Natural killer cell (primary cell): ENCODE measurements at places on chromosomes 12 and 14. TPM values are rescaled to one million over a fixed set of nuclear protein-coding genes. Genes with fewer than 3 reads are reported as not detected.
A peak's percentile ranks its signal among the peaks of the same experiment; 100 is the strongest.

AQP2 gene
- total RNA-seq, result not detected

GRCh38 chr14:62462988-62463387 lies 582.3 kb downstream of the KCNH5 start:
- no peaks in the 10 kb centered on the region for H3K27me3 ChIP-seq
- DNase-seq, result no peak
- H3K36me3 ChIP-seq, result no peaks in the 10 kb centered on the region
- H3K4me1 ChIP-seq, result no peaks in the 10 kb centered on the region
- no peak overlapping the region for H3K4me3 ChIP-seq
- no peak overlapping the region for H3K27ac ChIP-seq

- no peak for DNase-seq
- peaks cover 25% of the 10 kb centered on the region for H3K4me1 ChIP-seq
- peak overlapping the region; percentile 74 for H3K4me3 ChIP-seq
- no peaks in the 10 kb centered on the region for H3K27me3 ChIP-seq
- peak overlapping the region; percentile 57 for H3K27ac ChIP-seq
Measured at GRCh38 chr14:73712071-73712506, 2.1 kb downstream of the PNMA1 start.

POLE2 gene
- 4.5 TPM for total RNA-seq

GRCh38 chr12:82415402-82415801 lies 57.1 kb downstream of the METTL25 start:
- no peaks in the 10 kb centered on the region for H3K27me3 ChIP-seq
- no peak for DNase-seq
- H3K4me3 ChIP-seq, result no peak overlapping the region
- H3K36me3 ChIP-seq, result no peaks in the 10 kb centered on the region

GRCh38 chr12:59637692-59638070 lies 41.9 kb downstream of the SLC16A7 start:
- no peak overlapping the region for H3K4me3 ChIP-seq
- H3K4me1 ChIP-seq, result peaks cover 2% of the 10 kb centered on the region
- no peaks in the 10 kb centered on the region for H3K27me3 ChIP-seq
- DNase-seq, result no peak

DNA sequence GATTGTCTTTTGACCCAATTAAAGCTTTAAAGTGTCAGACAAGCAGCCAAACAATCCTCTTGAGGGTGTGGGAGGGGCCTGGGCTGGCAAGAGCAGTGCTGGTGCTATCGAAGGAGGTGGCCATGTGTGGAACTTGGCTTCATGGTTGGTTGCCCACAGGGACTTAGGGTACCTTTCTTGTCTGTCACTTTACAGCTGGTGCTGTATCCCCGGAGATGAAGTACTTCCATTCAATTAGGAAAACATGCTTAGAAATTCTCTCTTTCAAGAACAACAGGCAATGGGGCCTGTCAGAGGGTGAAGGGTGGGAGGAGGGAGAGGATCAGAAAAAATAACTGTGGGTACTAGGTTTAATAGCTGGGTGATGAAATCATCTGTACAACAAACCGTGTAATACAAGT lies 86.5 kb downstream of the DAAM1 start:
- H3K4me3 ChIP-seq, result no peak overlapping the region
- H3K27me3 ChIP-seq, result no peaks in the 10 kb centered on the region
- no peaks in the 10 kb centered on the region for H3K36me3 ChIP-seq

- peak; percentile 79 for DNase-seq
- peak overlapping the region; percentile 27 for H3K27ac ChIP-seq
- H3K4me3 ChIP-seq, result no peak overlapping the region
- H3K36me3 ChIP-seq, result peaks cover 15% of the 10 kb centered on the region
- no peaks in the 10 kb centered on the region for H3K4me1 ChIP-seq
Measured at GRCh38 chr12:95998611-95999286, 2.6 kb upstream of the HAL start.

DNA sequence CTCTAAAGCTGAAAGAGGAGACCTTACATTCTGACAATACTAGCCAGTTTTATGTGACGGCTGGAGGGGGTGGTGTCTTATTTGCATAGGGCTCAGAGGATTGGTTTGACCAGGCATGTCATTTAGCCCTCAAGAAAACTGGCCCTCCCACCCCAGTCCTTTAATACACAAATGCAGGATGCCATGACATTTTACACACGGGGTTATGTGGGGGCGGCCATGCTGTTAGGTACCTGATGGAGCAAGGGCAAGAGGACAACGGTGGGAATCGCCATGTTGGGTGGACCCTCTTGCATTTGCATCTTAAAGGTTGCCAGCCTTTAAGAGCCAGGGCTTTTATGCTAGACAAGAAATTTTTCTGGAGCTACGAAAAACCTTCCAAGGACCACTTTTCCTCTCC lies 23.3 kb downstream of the MDM2 start:
- no peak for DNase-seq
- H3K4me3 ChIP-seq, result no peak overlapping the region
- no peaks in the 10 kb centered on the region for H3K27me3 ChIP-seq

DNA sequence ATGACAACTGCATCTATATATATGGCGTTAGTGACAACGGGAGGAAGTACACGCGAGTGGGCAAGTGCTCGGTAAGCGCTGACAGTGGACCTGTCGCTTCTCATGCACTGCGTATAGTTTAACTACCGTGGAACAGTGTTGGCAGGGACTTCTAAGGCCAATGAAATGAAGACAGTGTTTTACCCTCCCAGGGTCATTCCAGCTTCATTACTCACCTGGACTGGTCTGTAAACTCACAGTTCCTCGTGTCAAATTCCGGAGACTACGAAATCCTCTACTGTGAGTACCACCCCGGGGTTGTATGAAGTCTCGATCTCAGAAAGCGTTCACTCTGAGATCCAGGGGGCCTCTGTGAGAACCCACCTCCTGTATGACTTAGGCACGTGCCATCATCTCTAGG lies 129.2 kb upstream of the EVL start:
- no peaks in the 10 kb centered on the region for H3K36me3 ChIP-seq
- no peak for DNase-seq
- no peak overlapping the region for H3K4me3 ChIP-seq
- no peaks in the 10 kb centered on the region for H3K4me1 ChIP-seq
- no peaks in the 10 kb centered on the region for H3K27me3 ChIP-seq

STYK1 gene
- 2.6 TPM for total RNA-seq

DNA sequence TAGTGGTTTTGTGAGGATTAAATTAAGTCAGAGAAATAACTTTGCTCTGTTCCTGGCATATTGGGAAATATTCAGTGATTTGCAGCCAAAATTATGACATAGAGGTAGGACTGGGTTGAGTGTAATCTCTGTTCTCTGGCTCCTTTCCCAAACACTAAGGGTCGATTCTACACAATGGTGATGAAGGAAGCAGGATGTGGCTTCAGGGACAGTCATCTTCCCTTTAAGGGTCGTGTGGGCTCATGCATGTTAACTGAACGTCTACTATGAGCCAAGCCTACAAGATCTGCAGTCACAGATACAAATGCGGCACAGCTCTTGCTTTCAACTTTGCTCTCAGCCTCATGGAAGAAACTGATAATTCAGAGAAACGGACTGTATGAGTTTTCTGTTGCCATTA lies 381.6 kb downstream of the VRK1 start:
- H3K36me3 ChIP-seq, result no peaks in the 10 kb centered on the region
- no peaks in the 10 kb centered on the region for H3K27me3 ChIP-seq
- no peak for DNase-seq
- H3K27ac ChIP-seq, result no peak overlapping the region
- H3K4me1 ChIP-seq, result no peaks in the 10 kb centered on the region
- H3K4me3 ChIP-seq, result no peak overlapping the region

GLS2 gene
- total RNA-seq, result 1.6 TPM

- no peak for DNase-seq
- H3K36me3 ChIP-seq, result peaks cover 7% of the 10 kb centered on the region
- H3K27me3 ChIP-seq, result no peaks in the 10 kb centered on the region
- no peaks in the 10 kb centered on the region for H3K4me1 ChIP-seq
Measured at GRCh38 chr14:91817566-91818325, 49.6 kb downstream of the TC2N start.

- H3K36me3 ChIP-seq, result no peaks in the 10 kb centered on the region
- H3K27ac ChIP-seq, result no peak overlapping the region
- no peak overlapping the region for H3K4me3 ChIP-seq
- DNase-seq, result no peak
Measured at GRCh38 chr12:81209012-81209411, 131.1 kb downstream of the ACSS3 start.

SLC39A2 gene
- total RNA-seq, result not detected

TAS2R8 gene
- total RNA-seq, result not detected

GRCh38 chr12:101826766-101827368 lies 3.9 kb downstream of the GNPTAB start:
- no peaks in the 10 kb centered on the region for H3K27me3 ChIP-seq
- peak overlapping the region; percentile 8 for H3K27ac ChIP-seq
- H3K36me3 ChIP-seq, result no peaks in the 10 kb centered on the region
- no peak overlapping the region for H3K4me3 ChIP-seq
- H3K4me1 ChIP-seq, result peaks cover 60% of the 10 kb centered on the region

GRCh38 chr12:89695830-89696229 lies 12.8 kb downstream of the ATP2B1 start:
- no peaks in the 10 kb centered on the region for H3K36me3 ChIP-seq
- no peak for DNase-seq
- H3K4me1 ChIP-seq, result no peaks in the 10 kb centered on the region

GRCh38 chr14:50520947-50521815 lies 11.2 kb downstream of the MAP4K5 start:
- H3K27ac ChIP-seq, result peak overlapping the region; percentile 84
- peak; percentile 38 for DNase-seq
- peak overlapping the region; percentile 16 for H3K4me3 ChIP-seq
- no peaks in the 10 kb centered on the region for H3K27me3 ChIP-seq
- no peaks in the 10 kb centered on the region for H3K36me3 ChIP-seq

- H3K4me3 ChIP-seq, result no peak overlapping the region
- H3K27me3 ChIP-seq, result no peaks in the 10 kb centered on the region
- no peaks in the 10 kb centered on the region for H3K36me3 ChIP-seq
- no peaks in the 10 kb centered on the region for H3K4me1 ChIP-seq
- no peak for DNase-seq
Measured at GRCh38 chr14:83463500-83464098, 1929.9 kb upstream of the SEL1L start.

DNA sequence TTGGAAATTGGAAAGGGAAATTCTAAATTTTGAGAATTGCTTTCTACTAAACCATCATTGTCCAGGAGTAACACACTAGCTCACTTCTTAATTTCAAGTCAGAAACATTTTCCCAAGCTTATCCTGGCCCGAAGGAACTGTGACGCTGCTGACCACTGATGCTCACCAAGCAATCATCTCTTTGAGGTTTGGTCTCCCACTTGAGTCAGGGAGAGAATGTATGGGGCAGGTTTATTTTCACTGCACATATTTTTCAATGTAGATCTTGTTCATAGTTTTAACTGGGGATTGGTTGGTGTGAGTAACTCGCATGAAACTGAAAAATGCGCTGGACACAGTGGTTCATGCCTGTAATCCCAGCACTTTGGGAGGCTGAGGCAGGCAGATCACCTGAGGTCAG lies 12.9 kb upstream of the RNASE10 start:
- H3K27me3 ChIP-seq, result no peaks in the 10 kb centered on the region
- H3K4me1 ChIP-seq, result peaks cover 20% of the 10 kb centered on the region
- no peak overlapping the region for H3K27ac ChIP-seq
- no peak overlapping the region for H3K4me3 ChIP-seq

DNA sequence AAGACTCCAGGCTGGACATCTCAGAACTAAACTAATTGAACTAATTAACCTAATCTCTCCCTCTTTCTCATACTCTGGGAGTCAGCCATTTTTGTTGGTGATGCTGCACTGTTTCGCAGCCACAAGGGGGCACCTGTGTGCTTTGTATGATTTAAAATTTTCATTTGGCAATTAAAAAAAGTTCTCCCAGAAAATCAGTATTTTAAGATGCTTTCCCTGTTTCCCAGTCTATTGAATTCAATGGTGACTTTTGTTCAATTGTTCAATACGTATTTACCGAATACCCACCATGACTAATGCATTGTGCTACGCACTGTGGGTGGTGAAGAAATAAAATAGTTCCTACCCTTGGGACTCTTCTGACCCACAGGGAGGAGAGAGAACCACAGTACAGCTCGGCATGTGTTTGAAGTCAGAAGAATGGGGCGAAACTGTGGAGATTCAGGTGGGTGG lies 63.7 kb downstream of the ZNF664 start:
- peak; percentile 77 for DNase-seq
- no peaks in the 10 kb centered on the region for H3K36me3 ChIP-seq
- H3K27me3 ChIP-seq, result no peaks in the 10 kb centered on the region
- no peak overlapping the region for H3K4me3 ChIP-seq
- no peak overlapping the region for H3K27ac ChIP-seq

DNA sequence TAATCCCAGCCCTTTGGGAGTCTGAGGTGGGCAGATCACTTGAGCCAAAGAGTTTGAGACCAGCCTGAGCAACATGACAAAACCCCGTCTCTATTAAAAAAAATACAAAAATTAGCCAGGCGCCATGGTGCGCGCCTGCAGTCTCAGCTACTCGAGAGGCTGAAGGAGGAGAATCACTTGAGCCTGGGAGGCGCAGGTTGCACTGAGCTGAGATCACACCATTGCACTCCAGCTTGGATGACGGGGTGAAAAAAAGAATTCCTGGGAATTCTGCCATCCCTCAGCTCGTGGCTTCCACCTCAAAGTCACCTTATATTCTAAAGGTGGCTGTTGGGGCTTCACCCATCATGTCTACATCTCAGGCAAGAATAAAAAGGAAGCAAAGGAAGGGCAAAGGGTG lies 12.9 kb downstream of the BCL2L14 start:
- H3K27me3 ChIP-seq, result no peaks in the 10 kb centered on the region
- no peaks in the 10 kb centered on the region for H3K36me3 ChIP-seq
- DNase-seq, result no peak
- H3K4me3 ChIP-seq, result no peak overlapping the region
- no peak overlapping the region for H3K27ac ChIP-seq
- no peaks in the 10 kb centered on the region for H3K4me1 ChIP-seq

LHX5 gene
- not detected for total RNA-seq

- DNase-seq, result no peak
- no peak overlapping the region for H3K27ac ChIP-seq
- peaks cover 33% of the 10 kb centered on the region for H3K36me3 ChIP-seq
- no peaks in the 10 kb centered on the region for H3K27me3 ChIP-seq
Measured at GRCh38 chr14:77421201-77421600, 2.1 kb downstream of the NOXRED1 start.

GRCh38 chr12:132686825-132687210 lies 324 bp downstream of the POLE start:
- H3K4me3 ChIP-seq, result peak overlapping the region; percentile 27
- no peak overlapping the region for H3K27ac ChIP-seq
- no peaks in the 10 kb centered on the region for H3K27me3 ChIP-seq

DNA sequence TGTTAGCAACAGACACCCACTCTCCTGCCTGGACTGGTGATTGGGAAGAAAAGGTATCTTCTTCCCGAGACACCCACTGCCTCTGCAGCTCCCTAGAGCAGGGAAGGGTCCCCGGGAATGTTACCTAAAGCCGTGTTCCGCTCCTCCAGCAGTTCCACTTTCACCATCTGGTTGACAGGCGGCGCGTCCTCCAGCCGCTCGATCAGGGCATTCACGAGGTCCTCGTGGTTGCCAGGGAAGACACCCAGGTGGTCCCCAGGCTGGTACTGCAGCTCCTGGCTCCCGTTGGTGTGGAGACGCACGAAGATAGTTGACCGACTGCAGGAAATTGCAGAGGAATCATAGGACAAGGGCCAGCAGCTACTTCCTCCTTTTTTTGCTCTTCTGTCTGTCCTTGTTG lies 44.2 kb upstream of the FBXO21 start:
- no peak overlapping the region for H3K4me3 ChIP-seq
- H3K36me3 ChIP-seq, result no peaks in the 10 kb centered on the region
- no peaks in the 10 kb centered on the region for H3K4me1 ChIP-seq
- peaks cover 3% of the 10 kb centered on the region for H3K27me3 ChIP-seq

GRCh38 chr14:68471029-68471963 lies 321.6 kb downstream of the ZFP36L1 start:
- no peak for DNase-seq
- H3K36me3 ChIP-seq, result no peaks in the 10 kb centered on the region
- no peak overlapping the region for H3K4me3 ChIP-seq
- H3K27me3 ChIP-seq, result no peaks in the 10 kb centered on the region
- peaks cover 29% of the 10 kb centered on the region for H3K4me1 ChIP-seq

- no peak for DNase-seq
- peaks cover 12% of the 10 kb centered on the region for H3K36me3 ChIP-seq
- no peaks in the 10 kb centered on the region for H3K27me3 ChIP-seq
- H3K27ac ChIP-seq, result no peak overlapping the region
- no peak overlapping the region for H3K4me3 ChIP-seq
Measured at GRCh38 chr14:59325906-59326305, 137.4 kb downstream of the DAAM1 start.
